ENCODE measurements at places on chromosomes 7 and 10.

DNA sequence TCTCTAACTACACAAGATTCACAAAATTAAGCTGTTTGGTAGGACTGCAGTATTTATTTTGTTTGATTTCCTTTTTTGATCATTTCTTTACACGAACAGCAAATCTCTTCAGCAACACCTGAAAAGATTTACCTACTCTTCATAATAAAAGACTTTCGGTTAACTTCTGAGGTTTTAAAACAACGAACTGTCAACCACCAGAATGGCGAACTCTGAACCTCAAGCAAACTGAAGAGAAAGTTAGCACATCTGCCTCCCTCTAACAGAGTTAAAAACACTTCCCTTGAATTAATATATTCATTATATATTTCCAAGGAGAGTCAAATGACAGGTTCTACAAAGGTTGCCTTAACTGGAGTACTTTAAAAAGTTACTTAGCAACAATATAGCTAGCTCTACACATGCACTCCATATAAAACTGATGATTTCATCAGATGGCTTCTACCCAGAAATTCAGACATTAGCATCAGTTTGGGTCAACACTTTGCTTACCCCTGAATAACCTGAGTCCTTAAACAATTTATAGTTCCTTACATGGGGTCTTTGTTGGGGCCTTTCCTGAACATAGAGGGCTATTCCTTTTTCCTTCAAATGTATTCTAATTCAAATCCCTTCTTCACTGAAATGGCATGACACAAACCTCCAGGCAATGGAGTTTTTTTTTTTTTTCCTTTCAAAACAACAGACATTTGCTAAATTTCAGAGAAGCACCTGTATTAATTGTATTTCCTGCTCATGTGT, 118.3 kb downstream of the SEM1 start:
- no peak for DNase-seq

DNA sequence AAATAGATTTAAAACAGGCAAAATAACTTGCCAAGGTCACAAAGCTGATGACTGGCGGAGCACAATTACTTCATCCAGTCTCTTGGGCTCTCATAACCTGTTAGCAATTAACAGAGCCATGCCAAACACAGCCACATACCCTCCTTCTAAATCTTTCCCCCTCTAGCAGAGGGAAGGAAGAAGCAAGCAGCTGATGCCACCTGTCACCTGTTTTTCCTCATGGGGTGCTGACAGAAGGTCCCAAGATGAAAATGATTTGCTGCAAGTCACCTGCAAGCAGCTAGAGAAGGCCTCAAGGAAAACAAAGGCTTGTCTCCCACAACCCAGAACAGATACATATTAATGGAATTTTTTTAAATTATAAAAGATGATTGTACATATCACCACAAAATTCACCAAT, 117.8 kb downstream of the GFRA1 start:
- DNase-seq, result no peak

DNA sequence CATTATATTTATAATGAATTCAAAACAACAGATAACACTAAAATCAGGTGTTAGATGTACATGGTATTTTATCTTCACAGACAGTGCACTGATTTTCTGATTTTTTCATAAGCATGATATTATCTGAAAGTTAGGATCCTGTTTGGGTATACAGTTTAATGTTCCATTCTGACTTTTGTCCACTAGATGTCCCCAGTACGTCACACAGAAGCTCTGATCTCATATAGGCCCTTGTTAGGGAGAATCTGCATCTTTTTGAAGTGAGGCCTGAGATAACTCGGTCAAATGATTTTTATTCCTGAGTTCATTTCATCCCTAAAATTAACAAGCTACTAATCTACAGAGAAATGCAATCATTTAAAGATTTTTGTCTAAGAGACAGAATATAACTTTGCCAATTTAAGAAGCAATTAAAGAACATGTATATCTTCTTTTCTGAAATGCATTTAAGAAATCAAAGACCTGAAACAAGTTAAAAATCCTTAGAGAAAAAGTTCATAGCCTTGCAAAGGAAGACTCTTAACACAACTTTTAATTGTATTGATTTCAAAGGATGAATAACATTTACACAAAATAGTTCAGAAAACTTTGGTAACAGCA, 72.0 kb upstream of the TES start:
- no peak for DNase-seq

GRCh38 chr7:2219136-2219535, 13.6 kb downstream of the MAD1L1 start:
- no peak for DNase-seq

- DNase-seq, result no peak
Observed at GRCh38 chr10:74705358-74705980, 120.9 kb upstream of the KAT6B start.

DNA sequence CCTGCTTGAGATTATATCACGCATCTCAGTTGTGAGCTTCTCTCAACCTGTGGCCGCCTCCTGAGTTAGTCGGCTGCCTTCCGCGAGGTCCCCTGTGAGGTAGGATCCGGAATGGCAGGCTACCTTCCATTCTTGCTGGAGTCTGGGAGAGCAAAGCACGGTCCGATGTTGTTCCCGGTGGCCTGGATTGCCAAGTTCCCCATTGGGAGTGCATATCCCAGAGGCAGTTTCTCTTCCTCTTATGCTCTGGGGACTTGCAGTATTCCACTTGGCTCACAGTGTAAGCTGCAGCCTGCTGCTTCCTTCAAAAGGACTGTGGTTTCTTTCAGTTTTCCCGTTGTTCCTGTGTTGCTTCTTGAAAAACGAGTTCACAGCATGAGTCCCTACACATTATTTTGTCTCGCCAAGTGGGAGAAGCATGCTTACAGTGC, 225.4 kb upstream of the ZWINT start:
- no peak for DNase-seq

GRCh38 chr10:69772933-69773704, 28.6 kb upstream of the COL13A1 start:
- no peak for DNase-seq

DNA sequence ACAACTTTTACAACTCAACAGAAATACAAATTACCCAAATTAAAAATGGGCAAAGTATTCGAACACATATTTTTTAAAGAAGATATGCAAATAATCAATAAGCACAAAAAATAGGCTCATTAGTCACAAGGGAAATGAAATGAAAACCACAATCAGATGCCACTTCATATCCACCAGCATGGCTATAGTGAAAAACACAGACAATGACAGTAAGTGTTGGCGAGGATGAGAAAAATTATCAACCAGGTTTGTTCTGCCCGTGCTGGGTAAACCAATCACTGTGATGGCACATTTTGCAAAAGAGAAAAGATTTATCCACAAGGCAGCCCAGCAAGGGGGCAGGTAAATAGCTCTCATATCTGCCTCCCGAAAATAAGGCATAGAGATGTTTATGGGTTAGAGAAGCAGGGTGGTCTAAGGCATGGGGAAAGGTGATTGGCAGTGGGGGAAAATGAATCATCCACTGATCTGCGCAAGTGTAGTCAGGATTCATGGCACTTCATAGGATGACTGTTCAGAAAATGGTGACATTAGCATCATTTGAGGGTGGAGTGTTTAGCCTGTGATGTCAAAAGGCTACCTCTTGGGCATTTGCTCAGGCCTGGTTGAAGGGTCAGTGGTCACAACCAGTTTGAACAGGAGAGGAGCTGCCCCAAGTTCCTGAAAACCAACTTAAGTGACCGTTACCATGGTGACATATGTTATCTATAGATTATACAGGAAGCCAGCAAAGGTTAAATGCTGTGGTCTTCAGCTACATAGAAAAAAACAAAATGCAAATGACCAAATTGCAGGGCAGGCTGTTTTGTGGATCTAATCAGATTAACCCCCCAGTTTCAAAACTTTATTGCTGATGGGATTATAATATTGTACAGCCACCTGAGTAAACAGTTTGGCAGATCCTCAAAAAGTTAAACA, 8.0 kb upstream of the CFAP70 start:
- DNase-seq, result no peak

- no peak for DNase-seq
Observed at GRCh38 chr10:24551161-24551560, 172.5 kb downstream of the ARHGAP21 start.

All from stimulated activated CD8-positive, alpha-beta memory T cell treated with anti-CD3 and anti-CD28 coated beads, Interleukin-15, amount 100 ng/mL, for 1 hour (primary cell).